KBM-7 (cell line): ENCODE measurements at places on chromosomes 3 and 15.

DNA sequence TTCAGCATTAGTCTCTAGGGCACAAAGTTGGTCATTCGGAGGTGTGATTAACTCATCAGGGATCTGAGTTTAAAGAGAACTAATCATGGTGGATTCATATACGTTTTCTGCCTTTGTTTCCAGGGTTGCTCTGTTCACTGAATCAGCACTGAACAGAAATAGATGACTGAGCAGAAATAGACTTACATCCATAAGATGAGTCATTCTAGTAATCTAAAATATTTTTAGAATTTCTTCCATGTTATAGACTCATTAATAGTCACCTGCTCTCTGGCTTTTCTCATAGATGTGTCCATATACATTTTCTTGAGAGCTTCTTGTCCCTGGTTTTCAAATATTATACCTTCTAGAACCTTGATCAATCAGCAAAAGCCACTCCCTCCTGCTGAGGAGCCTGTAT, 837.6 kb upstream of the DPPA4 start:
- DNase-seq: no peak

DNA sequence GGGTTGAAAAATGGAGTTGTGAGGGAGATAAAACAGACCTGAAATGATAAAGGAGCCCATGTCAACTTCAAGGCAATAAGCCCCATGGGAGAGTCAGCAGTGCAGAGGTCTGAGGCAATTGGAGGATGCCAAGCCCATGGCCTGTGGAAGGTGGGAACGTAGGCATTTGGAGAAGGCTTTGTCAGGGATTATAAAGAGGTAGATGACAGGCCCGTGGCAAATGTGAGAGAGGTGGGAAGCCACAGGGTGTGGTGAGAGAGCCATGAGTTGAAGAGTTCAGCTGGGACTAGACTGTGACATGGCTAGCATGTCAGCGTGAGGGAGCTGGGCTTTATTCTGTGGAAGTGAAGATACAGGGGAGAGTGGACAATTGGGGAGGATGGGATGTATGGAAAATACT, 35.4 kb downstream of the MFSD1 start:
- no peak for DNase-seq

- DNase-seq: no peak
These were observed 140.5 kb upstream of the TBL1XR1 start for GRCh38 chr3:177337541-177338331.

DNA sequence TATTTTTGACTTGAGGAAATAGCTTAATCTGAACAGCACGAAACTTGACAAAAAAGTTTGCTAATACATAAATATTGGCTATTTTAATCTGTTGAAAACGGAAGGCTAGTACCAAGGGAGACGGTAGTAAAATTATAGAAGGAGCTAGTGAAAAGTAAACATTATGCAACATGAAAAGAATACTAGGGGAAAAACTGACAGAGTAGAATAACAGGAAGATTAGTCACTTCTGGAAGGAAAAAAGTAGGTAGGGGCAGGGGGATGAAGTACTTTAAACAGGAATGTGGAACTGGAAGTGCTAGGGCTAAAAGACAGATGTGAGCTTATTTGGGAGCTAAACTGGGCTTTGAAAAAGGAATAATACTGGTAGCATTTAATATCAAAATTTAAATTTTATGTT, 60.1 kb downstream of the MBNL1 start:
- peak; percentile 30 for DNase-seq

DNA sequence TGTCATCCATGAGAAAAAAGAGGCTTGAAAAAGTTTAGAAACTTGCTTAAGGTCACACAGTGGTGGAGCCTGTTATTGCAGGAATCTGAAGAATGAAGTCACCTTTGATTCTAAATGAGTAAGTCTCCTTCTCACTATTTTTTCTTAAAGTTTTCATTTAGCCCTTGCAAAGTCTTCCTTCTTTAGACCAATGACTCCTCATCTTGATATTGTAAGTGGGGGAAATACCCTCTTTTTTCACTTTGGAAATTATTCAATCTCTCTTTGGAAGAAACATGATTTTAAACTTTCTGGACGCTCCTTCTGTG, 787 bp upstream of the SLMAP start:
- no peak for DNase-seq

DNA sequence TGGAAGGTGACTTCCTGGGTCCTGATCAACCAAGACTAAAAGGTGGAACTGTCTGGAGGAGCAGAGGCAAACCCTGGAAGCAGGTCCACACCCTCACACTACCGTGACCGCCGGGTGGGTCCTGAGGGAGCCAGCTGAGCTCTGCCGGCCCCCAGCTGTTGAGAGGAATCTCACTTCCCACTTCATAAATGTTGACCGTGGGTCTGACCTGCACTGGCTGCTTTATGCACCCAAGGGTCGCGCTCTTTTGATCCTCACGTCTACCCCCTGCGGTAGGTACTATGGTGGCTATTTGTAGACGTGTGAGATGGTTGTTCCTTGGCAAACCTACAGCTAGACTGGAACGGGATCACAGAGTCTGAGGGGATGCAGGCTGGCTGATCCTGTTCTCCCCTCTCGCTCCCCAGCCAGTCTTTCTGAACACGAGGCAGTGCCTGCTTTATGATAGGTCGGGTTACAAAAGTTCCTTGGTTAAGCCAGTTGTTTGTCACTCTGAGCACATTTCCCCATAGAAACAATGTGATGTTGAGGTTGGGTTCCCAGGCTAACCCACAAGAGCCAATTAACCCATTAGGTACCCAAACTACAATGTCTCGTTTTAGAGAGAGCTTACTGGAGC, 113.0 kb upstream of the ETV5 start:
- no peak for DNase-seq

GRCh38 chr15:38636597-38636996, 72.0 kb upstream of the RASGRP1 start:
- no peak for DNase-seq

DNA sequence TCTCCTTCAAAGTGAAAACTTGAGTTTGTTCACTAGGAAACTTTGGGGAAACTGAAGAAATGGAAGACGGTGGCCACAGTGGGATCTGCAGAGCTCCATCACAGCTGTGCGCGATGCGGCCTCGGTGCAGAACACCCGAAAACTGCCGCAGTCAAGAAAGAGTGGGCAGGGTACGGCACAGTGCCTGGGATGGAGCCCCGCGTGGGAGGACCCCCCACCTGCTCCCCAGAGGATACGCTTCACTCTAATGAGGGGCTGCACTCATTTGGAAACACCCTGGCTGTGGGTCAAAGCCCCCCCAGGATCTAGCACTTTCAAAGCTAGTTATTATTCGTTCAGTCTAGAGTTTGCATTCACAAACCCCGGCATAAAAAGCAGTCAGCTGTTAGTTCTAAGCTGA, 9.5 kb downstream of the ADAMTS17 start:
- no peak for DNase-seq

- no peak for DNase-seq
These were observed 122.0 kb downstream of the VPS13C start for GRCh38 chr15:61938249-61938648.

- no peak for DNase-seq
These were observed 359.3 kb upstream of the ICE2 start for GRCh38 chr15:60838206-60838605.

DNA sequence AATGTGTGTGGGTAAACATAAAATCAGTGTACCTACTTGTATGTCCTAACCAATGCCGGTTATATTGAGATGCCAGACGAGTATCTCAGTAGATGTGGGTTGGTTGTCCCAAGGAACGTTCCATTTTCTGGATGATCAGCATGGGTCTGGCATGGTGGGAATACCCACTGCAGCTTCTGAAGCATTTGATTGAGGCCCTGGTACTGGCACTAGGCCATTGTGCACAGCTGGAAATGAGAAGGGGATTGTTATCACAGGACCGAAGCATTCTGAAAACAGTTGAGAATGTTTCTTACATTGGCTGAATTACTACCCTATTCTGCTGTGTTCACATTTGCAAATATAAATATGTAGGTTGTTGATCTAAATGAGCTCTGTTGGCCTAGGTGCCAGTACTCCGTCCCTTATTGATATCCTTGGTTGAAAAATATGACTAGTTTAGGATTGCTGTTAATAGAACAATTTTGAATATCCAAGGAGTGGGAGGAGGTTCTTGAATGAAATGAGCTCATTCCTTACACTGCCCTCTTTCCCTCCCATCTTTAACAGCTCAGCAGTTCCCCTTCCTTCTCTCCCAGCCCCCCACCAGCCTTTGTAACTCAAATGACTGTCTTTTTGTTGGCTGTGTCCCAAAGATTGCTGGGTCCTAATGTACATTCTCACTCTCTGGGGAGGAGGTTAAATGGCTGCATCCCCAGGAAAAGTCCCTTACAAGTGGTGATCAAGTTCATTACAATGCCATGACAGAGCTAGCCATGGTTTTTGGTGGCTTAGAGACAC, 293.3 kb upstream of the TPM1 start:
- no peak for DNase-seq

DNA sequence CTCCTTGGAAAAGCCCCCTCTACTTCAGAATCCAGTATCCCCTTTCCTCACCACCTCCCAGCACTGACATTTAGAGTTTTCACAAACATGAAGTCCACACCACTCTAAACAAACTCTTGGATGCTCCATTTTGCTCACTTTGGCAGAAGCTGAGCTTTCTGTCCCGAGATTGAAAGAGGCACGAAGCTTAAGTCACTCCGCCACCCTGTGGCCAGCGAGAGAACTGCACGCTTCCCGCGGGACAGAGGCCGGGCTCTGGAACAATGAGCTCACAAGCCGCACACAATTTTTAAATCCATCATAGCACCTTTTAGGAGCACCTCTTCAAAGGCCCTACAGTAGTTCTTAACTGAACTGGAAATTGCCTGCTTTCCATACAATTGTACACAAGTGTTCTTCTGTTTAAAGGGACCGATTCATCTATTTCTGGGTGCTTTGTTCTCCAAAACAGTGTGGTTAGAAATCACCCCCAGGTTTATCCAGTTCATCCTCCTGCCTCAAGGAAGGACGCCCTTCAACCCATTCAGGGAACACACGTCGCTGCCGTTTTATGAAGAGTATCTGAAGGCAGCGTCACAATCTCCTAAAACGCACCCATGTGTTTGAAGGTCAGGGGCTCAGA, 226.1 kb downstream of the VPS13C start:
- DNase-seq: peak; percentile 89

- DNase-seq: no peak
These were observed 198.7 kb upstream of the LYSMD4 start for GRCh38 chr15:99931703-99932603.

DNA sequence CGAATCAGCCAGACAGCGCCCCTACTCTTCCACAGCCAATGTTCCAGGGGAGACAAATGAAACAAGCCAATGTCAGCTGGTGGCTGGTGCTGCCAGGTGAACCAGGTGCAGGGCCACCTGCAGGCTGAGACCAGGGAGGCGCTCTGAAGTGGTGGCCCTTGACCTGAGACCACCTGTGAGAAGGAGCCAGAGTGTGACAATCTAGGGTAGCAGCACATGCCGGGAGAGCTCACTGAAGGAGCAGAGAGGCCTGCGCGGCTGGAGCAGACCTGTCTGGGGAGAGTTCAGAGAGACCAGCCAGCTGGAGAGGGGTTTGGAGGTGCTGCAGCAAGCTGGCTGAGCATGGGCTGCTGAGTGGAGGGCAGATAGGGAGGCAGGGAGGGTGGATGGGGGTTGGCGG, 693 bp upstream of the STAB1 start:
- DNase-seq: no peak

DNA sequence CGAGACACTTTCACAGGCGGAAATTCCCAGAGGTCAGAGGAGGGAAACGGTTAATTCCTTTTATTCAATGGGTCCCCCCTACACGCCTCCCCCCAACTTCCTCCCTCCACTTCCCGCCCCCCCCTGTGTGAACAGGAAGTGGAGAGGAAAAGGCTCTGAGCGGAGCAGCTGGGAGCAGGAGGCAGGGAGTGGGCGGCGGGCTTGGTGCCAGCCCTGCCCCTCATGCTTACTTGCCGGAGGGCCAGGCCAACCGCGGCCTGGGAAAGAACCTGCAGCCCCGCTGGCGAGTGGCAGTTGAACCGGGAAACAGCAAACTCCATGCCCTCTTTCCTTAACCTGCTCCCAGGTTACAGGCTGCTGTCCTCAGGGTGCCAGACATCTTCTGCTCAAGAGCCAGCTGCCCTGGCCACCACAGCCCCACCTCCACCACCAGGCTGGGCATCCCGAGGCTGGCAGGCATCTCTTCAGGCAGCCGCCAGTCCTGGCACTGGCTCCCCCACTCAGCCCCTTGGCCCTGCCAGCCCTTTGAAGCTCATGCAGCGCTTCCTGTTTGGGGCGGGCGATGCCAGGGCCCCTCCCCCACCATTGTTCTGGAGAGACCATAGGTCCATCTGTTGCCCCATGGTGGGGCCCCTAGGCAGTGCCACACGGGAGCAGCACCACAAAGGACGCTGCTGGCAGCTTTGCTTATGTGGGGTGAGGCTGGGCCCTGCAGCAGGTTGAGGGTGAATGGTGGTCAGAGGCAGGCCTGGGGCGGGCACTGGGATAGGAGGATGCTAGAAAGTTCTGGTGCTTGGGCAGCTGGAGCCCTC, 12.9 kb downstream of the VPS18 start:
- no peak for DNase-seq

DNA sequence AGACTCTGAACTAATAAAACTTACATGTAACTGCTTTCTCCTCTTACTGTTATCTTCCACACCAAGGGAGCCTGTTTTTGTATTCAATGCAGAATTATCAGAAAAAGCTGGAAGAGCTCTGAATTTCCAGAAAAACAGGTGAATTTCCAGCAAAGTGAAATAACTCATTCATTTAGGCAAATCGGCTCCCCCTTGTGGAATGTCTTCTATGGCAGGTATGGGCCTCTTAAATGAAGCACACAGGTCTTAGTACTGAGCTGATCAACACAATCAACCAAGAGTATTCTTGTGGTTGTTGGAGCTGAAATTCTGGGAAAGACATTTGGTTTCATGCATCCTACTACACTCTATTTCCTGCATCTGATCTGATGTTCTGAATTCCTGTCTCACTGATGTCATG, 31.0 kb upstream of the PTPRG start:
- peak; percentile 27 for DNase-seq

- DNase-seq: no peak
These were observed 29.0 kb upstream of the TBC1D5 start for GRCh38 chr3:17771177-17772017.

DNA sequence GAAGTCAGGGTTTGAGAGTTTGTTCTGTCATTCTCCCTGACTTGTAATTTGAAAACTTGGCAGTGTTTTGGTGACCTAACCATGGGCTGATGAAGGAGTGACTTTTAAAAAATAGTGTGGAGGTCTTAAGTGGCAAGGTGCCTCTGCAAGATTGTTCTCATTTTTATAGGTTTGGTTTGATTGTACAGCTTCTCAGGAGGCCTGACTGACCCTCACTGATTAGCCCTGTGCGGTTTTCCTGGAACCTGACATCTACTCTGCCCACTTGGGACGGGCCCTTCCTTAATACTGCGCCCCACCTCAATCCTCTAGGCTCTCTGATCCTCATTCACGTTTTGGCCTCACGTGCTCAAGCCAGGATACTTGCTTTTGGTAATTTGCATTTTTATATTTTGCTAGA, 2.8 kb downstream of the UBE2E1 start:
- DNase-seq: peak; percentile 46

- DNase-seq: no peak
These were observed 124.3 kb upstream of the PTX3 start for GRCh38 chr3:157312376-157312745.
